IMR-90 (cell line): ENCODE measurements at places on chromosomes 1 and 21. TPM values are rescaled to one million over a fixed set of nuclear protein-coding genes. Genes with fewer than 3 reads are reported as not detected.

GRCh38 chr1:204084247-204084772, 11.4 kb downstream of the SOX13 start:
- no peak for DNase-seq

- no peak for DNase-seq
These were observed 169.9 kb downstream of the BRINP2 start for GRCh38 chr1:177340601-177341067.

DNA sequence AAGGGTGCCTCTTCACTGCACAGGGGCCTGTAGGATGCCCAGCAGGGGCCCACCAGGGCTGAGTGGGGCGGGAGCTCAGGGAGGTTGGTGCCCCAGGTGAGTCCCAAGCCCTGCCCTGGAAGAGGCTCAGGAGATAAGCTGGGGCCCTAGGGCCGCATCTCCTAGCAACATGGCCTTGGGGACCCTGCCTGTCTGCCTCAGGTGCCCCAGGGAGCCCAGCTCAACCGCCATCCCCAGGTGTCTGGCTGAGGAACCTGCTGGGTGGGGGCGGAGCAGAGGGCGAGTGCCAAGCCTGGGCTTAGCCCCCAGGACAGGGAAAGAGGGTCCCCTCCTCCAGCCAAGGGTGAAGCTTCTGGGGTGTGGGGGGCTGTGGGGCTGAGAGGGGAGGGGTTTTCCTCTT, 54.8 kb downstream of the FOXO6 start:
- DNase-seq = no peak

The PTBP2 gene
- total RNA-seq = 37.8 and 38.6 TPM in 2 replicates

- DNase-seq = peak; percentile 43
These were observed 24.0 kb downstream of the QSOX1 start for GRCh38 chr1:180178511-180179161.

DNA sequence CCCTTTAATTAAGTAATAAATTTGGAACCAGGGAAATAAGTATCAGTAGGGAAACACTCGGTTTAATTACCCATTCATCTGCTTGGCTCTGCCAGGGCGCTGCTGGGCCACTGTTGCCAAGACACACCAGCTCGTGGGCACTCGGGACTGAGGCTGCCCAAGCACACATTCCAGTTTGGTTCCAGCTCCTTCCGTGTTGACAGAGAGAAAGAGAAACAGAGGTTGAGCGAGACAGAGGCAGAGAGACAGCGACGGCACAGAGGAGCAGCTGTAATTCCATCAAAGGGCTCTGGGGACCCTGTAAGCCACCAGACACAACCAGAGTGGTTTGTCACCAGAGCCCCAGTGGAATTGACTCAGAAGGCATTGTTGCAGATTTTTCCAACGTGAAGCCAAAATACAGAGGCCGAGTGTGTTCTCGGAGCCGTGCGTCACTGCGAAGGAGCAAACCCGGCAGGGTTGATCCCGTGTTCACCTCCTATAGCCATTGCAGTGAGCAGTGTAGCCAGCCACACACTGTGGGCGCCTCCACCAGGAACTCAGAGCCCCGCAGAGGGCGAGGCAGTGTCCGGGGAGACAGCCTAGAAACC, 33.5 kb downstream of the SYF2 start:
- no peak for DNase-seq
